Activated CD4-positive, alpha-beta memory T cell treated with anti-CD3 and anti-CD28 coated beads for 36 hours (primary cell): ENCODE measurements at places on chromosomes 12 and 14.

- DNase-seq: no peak
Observed at GRCh38 chr14:94953541-94954260, 183.8 kb upstream of the GSC start.

DNA sequence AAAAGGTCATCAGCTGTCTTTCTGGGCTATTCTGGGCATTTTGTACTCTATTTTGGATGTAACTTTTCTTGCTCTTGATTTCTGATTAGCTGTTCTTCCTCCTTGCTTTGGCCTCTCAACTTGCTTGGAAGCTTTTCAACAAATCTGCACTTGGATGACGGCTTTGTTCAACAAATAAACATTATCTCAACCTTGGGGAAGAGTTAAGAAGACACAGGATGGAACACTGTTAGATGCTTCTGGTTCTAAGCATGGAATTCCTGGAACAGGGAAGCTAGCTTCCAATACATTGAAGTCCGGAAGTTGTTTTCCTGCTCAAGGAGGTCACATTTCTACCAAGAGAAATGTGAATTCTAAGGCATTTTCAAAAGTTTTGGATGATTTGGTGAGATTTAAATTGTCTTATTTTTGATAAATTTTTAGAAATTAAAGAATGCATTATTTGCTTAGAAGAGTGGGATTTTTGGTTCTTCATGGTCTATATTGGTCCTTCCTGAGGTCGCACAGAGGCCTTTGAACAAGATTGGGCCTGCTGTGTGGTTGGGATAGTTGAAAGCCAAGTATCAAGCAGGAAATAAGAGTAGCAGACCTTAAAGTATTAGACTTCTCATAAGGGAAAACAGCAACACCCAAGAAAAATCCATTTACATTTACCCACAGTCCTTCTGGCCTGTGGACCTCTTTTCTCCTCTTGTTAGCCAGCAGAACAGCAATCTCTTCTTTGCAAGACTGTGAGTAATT is 59.2 kb downstream of the PPFIBP1 start:
- no peak for DNase-seq

DNA sequence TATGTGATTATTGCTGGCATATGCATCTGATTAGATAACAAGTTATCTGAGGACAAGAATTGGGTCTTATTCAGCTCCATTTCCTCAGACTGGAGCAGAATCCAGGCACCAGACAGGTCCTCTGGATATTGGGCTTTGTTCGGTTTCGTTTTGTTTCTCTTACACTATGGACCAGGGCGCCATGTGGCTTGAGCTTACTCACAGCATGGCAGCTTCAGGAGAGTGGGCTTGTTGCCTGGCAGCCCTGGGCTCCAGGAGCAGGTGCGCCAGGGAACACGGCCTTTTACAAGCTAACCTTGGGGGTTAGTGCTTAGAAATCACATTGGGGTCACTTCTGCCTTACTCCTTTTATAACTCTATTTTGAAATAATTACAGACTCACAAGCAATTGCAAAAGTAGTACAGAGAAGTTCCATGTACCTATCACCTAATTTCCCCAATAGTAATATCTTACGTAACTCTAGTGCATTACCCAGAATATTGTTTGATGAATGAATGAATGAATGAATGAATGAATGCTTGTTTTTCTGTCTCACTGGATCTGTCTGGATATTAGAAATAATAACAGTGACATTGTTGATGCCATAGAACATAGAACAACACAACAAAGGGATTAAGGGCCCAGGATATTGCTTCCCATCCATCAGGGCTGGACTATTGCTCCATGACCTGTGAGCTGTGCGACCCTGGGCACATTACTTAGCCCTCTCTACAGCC is 39.0 kb downstream of the CMKLR1 start:
- no peak for DNase-seq

DNA sequence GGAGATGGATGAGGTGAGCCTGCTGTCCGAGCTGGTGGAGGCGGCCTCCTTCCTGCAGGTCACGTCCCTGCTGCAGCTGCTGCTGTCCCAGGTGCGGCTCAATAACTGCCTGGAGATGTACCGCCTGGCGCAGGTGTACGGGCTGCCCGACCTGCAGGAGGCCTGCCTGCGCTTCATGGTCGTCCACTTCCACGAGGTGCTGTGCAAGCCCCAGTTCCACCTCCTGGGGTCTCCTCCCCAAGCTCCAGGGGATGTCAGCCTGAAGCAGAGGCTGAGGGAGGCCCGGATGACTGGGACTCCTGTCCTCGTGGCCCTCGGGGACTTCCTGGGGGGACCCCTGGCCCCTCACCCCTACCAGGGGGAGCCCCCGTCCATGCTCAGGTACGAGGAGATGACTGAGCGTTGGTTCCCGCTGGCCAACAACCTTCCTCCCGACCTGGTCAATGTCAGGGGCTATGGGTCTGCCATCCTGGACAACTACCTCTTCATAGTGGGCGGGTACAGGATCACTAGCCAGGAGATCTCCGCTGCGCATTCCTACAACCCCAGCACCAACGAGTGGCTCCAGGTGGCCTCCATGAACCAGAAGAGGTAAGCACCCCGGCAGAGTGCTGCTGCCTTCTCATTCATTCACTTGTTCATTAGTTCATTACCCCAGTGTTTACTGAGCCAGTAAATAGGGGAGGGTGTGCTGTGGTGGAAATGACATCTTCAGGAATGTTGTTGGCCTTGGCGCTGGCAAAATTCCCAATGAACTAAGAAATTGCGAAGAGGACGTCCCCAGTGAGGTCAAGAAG is 774 bp upstream of the MANSC4 start:
- DNase-seq: peak; percentile 49

GRCh38 chr12:99810718-99811593 is 163.4 kb downstream of the GARIN6 start:
- no peak for DNase-seq

DNA sequence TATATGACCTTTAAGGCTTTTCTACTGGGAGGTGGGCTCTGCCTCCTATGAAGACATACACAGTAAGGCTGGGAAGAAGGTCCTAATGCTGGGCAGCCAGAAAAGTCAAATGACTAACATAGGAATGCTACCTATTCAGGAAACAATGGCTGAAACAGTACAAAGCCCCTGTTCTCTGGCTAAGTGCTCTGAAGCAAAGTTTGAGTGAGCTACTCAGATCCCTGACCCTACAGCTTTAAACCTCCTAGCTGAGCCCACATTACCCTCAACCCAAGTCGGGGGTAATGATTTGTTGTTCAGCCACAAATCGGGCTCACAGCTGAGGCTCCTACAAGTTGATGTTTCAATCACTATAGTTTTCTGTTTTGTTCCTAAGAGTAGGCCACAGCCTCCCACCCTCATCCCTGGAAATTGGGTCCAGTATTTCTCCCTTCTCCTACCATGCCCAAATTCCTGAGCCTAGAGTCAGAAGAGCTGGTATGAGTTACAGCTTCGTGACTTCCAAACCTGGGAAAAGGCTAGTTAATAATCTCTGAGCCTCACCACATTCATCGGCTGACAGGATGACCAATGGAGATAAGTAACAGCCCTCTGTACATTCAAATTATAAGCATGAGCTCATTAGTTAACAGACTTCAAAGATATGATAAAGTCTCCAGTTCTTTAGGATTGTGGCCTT is 46.5 kb downstream of the BTBD7 start:
- no peak for DNase-seq

DNA sequence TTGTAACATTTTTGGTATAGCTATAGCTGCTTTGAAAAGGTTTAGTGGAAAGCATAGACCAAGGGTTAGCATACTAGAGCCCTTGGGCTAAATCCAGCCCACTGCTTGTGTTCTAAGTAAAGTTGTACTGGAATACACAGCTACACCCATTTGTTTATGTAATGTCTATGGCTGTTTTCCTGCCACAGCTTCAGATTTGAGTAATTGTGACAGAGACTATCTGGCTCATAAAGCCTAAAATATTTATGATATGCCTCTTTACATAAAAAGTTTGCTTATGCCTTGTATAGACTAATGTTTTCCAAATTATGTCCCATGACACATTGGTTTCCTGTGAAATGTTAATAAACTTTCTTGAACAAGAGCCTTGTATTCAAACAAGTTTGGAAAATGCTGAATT is 234.8 kb upstream of the ATP2B1 start:
- DNase-seq: no peak

- no peak for DNase-seq
Observed at GRCh38 chr12:80936642-80937390, 918 bp downstream of the LIN7A start.

DNA sequence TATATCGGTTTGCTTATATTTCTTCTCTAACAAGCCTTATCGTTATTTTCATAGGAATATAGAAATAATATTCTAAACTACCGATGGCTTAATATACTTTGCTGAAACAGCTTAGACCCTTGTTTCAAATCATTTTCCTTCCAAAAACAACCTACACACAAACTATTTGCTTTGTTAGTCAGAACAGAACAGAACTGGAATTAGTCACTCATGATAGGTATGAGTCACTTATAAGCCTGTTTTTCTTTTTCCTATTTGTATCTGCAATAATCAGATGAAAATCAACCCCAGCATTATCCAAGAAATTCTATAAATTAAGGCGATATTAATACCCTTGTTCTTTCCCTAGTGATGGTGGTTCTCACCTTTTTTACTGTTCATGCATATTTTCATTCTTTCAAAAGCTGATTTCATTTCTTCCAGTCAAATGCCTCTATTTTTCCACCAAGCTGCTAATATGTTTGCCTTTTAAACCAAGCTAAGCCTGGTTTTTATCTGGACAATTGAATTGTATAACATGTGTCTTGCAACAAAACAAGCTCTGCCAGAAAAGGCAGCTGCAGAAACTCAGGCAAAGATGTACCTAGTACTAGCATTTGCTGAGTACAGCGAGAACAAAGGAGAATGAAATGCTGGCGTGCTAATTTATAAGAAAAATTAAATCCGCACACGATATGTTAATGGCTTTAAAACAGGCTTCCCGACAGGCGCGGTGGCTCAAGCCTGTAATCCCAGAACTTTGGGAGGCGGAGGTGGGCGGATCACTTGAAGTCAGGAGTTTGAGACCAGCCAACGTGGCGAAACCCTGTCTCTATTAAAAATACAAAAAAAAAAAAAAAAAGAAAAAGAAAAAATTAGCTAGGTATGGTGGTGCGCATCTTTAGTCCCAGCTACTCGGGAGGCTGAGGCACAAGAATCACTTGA is 1418.2 kb downstream of the AACS start:
- DNase-seq: no peak

- no peak for DNase-seq
Observed at GRCh38 chr14:88463318-88463717, 77.9 kb downstream of the SPATA7 start.

- DNase-seq: peak; percentile 74
Observed at GRCh38 chr14:102774391-102775153, 2.7 kb upstream of the TRAF3 start.

DNA sequence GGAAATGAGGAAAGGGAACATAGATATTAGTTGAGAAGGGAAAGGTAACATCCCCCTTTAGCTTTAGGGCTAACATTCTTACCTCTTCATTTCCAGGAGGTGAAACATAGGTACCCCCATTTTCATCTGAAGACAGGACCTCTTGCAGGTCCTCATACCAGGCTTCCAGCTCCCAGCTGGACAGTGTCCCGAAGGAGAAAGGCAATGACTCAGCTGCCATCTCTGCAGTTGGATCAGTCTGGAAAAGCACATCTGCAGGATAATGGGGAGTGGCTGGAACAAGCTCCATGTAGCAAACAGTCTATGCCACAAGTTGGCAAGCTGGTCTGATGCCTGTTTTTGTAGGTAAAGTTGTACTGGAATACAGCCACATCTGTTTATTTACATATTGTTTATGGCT is 3.1 kb downstream of the DDIT3 start:
- no peak for DNase-seq

- peak; percentile 82 for DNase-seq
Observed at GRCh38 chr14:77862154-77862786, 62.4 kb downstream of the ADCK1 start.

- no peak for DNase-seq
Observed at GRCh38 chr14:100484531-100485267, 102.5 kb downstream of the BEGAIN start.

DNA sequence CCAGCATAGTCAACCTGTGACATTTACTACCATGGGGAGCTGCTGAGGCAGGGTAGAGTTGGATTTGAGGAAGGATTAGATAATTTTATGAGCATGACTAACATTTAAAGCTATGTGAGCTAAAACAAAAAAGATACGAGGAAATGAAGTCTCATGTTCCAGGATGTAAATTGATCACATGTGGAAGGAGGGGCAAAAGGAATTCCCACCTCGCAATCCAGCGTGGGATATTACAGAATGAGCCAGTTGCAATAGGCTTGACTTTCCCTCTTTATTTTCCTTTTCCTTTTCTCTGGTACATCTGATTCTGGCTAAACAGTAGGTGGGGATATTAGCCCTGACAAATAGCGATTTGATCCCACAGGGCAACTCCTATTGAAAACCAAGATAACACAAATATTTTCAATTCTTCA is 214.9 kb upstream of the HMGA2 start:
- no peak for DNase-seq

DNA sequence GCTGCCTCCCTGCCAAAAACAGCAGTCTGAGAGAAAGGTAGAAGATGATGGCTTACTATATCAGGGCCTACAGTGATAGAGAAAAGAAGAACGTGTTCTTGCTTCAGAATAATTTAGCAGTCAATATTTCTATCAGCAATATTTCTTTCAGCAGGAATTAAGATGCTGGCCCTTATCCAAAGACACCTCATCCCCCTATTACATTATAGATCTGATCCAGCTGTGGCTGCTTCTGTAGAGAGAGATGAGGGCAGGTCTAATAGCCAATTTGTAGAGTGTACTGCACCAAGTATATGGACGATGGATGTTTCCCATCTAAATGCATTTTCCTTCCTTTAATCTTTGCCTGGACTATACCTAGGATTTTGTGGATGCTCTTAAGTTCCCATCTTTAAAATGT is 451.7 kb downstream of the NPAS3 start:
- no peak for DNase-seq

DNA sequence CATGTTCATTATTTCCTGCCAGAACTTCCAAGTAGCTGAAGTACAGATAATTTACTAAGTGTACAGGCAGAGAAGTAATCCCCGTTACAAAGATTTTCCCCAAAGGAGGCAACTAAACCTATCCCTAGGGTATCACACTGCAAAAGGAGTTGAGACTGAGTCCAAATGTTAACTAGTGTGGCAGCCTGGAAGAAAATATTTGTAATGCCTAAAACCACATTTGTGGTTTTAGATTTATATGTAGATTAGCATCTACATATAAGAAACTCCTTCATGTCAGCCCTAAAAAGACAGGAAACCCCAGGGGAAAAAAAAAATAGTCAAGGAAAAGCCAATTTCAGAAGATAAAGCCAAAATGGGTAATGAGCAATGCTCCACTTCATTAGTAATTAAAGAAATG is 1.4 kb upstream of the RNASE12 start:
- DNase-seq: no peak
